ENCODE measurements at places on chromosomes 16 and 17. TPM values are rescaled to one million over a fixed set of nuclear protein-coding genes. Genes with fewer than 3 reads are reported as not detected.

GRCh38 chr17:50594128-50594823 lies 33.8 kb downstream of the CACNA1G start:
- no peak for DNase-seq

- DNase-seq, result no peak
Observed at GRCh38 chr17:62725791-62726249, 82.3 kb downstream of the MARCHF10 start.

DNA sequence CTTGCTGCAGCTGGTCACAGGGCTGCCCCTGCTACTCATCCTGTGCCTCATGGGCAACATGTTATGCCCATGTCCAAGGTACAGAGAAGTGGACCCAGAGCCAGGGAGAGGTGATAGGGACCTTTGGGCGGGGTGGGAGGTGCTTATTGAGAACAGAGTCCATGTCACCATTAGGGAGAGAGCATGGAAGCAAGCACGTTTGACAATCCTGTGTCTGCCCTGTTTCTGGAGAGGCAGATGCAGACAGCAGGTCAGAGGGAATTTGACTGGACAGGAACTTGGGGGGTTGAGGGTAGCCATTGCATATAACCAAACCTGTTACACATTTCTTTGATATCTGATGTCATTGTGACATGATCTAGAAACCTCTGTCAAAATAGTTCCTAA lies 14.3 kb upstream of the ARL4D start:
- DNase-seq, result no peak

- peak; percentile 33 for DNase-seq
Observed at GRCh38 chr17:8572764-8573163, 57.8 kb downstream of the MYH10 start.

DNA sequence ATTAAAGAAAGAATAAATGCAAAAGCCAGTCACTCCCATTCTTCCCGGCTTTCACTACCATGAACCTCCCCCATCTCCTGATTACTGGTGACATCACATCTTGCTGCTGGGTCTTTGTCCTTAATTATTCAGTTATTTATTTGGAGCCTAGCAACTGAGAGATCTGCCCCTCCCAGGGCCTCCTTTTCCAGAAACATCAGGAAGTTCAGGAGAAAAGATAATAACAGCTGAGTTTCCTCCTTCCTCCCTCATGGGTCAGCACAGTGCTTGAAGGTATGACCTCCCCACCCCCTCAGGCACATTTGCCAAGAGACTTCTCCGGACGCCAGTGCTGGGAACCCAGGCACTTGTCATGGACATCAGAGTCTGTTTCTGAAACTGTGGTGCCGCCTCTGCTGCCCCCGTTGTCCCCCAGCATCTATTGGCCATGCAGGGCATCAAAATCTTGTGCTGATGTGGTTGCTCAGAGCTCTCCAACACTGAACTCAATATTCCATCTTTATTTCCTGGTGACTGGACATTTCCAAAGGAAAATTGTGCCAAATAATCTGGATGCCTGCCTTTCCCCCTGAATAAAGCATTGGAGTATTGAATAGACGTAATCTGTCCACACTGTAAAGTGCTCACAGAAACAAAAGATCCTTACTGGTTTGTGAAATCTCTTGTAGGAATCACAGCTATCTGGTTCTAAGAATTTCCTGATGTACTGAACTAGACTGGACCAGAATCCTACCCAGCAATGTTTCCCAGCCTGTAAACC lies 71.8 kb downstream of the ZNF18 start:
- peak; percentile 21 for DNase-seq

DNA sequence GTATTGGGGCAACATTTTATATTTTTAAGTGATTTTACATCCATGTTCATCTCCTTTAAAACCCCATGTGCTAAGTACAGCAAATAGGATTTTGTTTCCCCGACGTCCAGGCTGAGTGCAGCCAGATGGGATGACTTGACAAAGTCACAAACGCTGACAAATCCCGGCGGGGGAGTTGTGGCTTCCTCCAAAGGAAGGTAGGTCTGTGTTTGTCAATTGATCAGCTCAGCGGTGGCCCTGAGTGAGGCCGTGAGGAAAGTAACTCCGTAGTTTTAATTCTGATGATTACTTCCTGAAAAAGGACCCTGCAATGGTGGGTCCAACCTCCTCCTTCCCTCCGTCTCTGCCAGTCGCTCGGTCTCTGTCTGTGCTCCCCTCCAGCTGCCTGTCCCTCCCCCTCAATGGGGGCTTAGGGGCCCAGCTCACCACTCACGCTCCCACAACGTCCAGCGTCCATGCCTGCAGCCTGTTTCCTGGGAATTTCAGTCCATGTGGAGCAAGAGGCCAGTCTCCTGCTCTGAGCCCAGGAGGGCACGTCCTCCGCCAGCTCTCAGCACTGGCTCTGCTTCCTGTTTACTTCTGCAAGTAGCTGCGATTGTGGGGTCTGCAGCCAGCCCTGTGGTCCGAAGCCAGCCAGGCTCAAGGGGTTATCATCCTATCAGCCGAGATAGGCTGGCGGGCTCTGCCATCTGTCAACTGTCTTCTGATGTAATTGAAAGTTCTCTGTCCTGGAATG lies 209.4 kb upstream of the FOXF1 start:
- DNase-seq, result no peak

DNA sequence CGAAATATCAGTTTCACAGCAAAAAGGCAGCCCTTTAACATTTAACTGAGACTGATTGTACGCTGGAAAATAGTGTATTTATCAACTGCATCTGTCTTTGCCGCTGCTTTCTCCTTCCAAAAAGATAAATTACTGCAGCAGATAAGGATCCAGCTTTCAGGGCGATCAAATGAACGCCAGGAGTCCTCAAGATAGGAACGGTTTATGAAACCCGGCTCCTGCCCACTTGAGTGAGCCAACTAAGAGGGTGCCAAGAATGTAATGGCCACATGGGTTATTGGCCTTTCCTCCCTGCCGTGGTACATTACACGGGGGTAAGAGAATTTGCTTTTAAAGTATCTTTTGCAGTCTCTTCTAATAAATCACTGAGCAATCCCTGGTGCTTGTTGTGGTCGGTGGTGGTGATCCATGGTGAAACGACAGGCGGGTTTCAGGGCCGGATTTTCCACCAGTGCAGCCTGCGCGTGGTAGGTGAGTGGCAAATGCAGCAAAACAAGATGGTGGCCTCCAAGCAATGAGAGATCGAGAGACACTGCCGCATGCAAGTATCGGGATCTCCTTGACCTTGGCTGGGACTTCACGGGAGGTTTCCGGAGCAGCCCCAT lies 67.5 kb upstream of the IRX6 start:
- no peak for DNase-seq

DNA sequence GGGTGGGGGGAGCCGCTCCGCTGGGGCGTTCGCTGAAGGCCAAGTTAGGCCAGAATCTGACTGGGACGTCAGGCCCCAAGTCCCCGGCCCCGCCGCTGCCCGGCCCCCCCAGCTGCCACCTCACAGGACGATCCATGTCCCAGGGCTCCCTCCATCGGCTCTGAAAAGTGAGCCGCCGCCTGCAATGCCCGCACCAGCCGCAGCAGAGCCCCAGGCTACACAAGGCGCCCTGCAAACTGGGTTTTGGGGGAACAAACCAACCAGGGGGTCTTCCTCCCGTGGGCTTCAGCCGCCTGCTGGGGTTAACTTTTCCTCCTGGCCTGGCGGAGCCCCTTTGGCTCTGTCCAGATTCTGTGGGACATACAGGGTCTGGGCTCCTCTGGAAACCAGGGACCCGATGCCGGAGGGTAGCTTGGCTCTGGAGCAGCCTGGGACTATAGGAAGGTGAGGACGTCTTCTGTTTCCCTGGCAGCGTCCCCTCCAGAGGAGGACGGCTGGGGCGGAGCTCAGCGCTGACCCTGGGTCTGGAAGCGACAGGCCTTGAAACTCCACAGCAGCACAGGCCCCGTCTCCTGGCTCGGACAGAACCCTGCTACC lies 835 bp downstream of the NME4 start:
- peak; percentile 90 for DNase-seq

DNA sequence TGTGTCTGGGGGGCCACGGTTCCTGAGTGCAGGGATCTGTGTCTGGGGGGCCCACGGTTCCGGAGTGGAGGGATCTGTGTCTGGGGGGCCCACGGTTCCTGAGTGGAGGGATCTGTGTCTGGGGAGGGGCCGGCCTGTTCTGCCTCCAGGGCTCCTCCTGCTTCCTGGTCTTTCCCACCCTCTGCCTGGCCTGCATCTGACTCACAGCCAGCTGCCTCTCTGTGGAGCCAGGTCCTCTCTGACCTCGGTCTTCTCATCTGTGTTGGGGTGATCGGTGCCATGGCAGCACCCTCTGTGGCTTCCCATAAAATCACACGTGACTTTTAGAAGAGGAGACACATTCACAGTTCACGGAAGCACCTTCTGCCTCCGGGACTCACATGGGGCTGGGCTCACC lies 50.3 kb downstream of the ZFPM1 start:
- no peak for DNase-seq

DNA sequence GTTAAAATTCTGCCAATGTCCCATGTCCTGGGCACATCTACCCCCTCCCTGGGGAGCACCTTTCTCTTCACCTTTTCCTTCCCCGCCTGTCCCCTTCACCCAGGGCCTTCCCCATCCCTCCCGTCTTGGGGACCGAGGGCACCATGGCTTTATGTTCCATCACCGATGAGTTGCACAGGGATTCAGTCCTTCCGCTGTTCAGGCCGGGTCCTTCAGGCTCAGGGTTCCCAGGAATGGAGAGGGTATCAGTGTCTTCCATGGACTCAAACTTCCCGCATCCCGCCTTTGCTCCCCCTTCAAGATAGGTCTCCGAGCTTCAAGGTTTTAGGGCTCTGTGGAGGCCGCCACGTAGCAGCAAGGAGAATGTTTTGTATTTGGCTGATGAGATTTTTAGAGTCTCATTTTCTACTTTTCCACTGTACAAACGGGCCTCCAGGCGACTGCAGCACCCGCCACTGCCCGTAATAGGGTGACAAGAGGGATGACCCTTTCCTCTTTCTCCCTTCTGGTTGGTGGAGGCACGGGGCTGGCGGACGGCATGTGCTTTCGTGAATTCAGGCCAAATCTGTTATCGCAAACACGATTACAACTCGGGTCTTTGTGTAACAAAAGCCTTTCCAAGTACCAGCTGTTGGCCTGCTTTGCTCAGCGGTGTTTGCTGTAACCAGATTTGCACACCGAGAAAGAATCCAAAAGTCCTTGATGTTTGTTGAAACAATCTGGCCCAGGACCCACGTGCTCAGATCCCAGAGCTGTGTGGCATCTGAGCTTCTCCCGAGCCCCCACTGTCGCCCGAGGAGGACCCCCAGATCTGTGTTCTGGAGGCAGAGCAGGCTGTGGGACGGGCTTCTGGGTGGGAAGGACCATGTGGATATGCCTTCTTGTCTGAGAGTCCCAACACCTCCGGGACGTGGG lies 236.3 kb downstream of the SEC14L1 start:
- peak; percentile 58 for DNase-seq

TNFSF13 gene
- 68.6 TPM for polyA plus RNA-seq

PITPNM3 gene
- polyA plus RNA-seq, result 1.8 TPM

TMEM186 gene
- polyA plus RNA-seq, result 20.2 TPM

RCVRN gene
- not detected for polyA plus RNA-seq

Measured in kidney (tissue), 22 donors.